Natural killer cell (primary cell): ENCODE measurements at places on chromosomes 7 and 10. TPM values are rescaled to one million over a fixed set of nuclear protein-coding genes. Genes with fewer than 3 reads are reported as not detected.

PTN gene
- total RNA-seq = not detected

HABP2 gene
- total RNA-seq = not detected

PNLIPRP3 gene
- not detected for total RNA-seq

LIPN gene
- total RNA-seq = 0.66 TPM

CTTNBP2 gene
- not detected for total RNA-seq

COA1 gene
- total RNA-seq = 85.3 TPM

GSTO2 gene
- 0.75 TPM for total RNA-seq

SAP25 gene
- 46.4 TPM for total RNA-seq

ECD gene
- total RNA-seq = 53.6 TPM

HOXA1 gene
- total RNA-seq = 0.64 TPM

CLDN3 gene
- not detected for total RNA-seq

FEZF1 gene
- total RNA-seq = not detected

PON1 gene
- not detected for total RNA-seq

ANXA8 gene
- not detected for total RNA-seq

FFAR4 gene
- not detected for total RNA-seq

ZNF92 gene
- 33.7 TPM for total RNA-seq

CALHM3 gene
- not detected for total RNA-seq

MAGI2 gene
- total RNA-seq = 0.27 TPM

TCF7L2 gene
- 15.3 TPM for total RNA-seq

EN2 gene
- total RNA-seq = not detected

IDI2 gene
- not detected for total RNA-seq

MSMB gene
- not detected for total RNA-seq

FGL2 gene
- 51.5 TPM for total RNA-seq

PSD gene
- total RNA-seq = 2.4 TPM

GALNT11 gene
- total RNA-seq = 50.2 TPM

XRCC2 gene
- 1.3 TPM for total RNA-seq

LDB3 gene
- total RNA-seq = not detected

TBRG4 gene
- total RNA-seq = 55.9 TPM

MACC1 gene
- total RNA-seq = 0.09 TPM

BICC1 gene
- total RNA-seq = not detected

SLC16A9 gene
- not detected for total RNA-seq

CDK1 gene
- 2.4 TPM for total RNA-seq

ACSM6 gene
- total RNA-seq = not detected

CFAP58 gene
- 0.07 TPM for total RNA-seq

WNT8B gene
- not detected for total RNA-seq

FAM131B gene
- total RNA-seq = 2.8 TPM
